CD4-positive, CD25-positive, alpha-beta regulatory T cell (primary cell): ENCODE measurements at places on chromosomes 2 and 18. TPM values are rescaled to one million over a fixed set of nuclear protein-coding genes. Genes with fewer than 3 reads are reported as not detected.

DNA sequence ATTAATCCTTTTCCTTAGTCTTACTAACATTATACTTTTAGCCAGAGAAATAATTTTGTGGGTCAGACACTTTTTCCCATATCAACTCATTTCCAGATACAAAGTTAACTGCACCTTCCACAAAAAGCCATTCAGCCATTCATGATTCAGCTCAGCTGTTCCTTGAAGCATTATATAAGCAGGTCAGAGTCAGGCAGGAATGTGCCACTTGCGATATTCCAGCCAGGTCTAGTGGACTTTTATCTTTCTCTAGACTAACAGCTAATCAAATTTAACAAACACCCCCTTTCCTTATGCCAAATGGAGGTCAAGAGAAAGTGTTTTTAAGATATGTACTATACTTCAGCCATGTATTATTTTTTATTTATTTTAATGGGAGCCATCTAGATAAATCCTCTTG, 75.6 kb upstream of the EPB41L3 start:
- H3K36me3 ChIP-seq, result no peaks in the 10 kb centered on the region
- no peak for DNase-seq
- no peak overlapping the region for H3K27ac ChIP-seq
- no peaks in the 10 kb centered on the region for H3K4me1 ChIP-seq

GRCh38 chr2:166665991-166666940, 172.2 kb upstream of the SCN7A start:
- H3K27me3 ChIP-seq, result no peaks in the 10 kb centered on the region
- no peaks in the 10 kb centered on the region for H3K4me1 ChIP-seq

The DNAJC27 gene
- total RNA-seq, result 14.6 TPM

GRCh38 chr18:74493689-74494088, 2.5 kb upstream of the CNDP2 start:
- no peaks in the 10 kb centered on the region for H3K36me3 ChIP-seq
- no peaks in the 10 kb centered on the region for H3K27me3 ChIP-seq
- H3K27ac ChIP-seq, result peak overlapping the region; percentile 94
- peaks cover 30% of the 10 kb centered on the region for H3K4me1 ChIP-seq
- DNase-seq, result peak; percentile 42

- no peaks in the 10 kb centered on the region for H3K4me1 ChIP-seq
- no peak overlapping the region for H3K27ac ChIP-seq
- H3K27me3 ChIP-seq, result no peaks in the 10 kb centered on the region
These were observed 283.3 kb downstream of the SLC8A1 start for GRCh38 chr2:40168546-40168945.

The ARHGAP15 gene
- 261 TPM for total RNA-seq

DNA sequence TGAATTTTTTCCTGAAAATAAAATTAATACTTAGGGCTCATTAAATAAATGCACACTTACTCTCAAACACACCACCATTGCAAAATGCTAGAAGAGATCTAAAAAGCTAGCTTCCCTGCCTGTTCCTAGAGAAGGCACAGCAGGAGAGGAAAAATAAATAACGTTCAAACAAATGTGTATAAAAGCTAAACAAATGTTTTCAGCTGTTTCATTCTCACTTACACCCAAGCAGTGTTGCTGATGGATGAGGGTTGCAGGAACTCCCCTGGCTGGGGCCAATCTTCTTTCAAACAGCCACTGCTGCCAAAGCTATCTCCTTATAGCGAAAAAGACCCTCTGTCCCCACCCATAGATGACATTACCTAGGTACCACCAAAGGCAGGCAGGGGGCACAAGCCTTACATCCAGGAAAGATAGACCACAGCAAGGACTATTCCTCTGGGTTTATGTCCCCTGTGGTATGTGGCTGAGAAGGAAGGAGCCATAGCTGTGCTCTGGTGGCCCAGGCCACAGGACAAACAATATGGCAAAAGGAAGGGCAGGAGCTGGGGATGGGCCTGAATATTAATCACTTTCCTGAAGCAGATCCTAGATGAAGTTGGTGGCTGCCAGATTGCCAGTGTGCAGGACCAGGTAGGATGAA, 214.6 kb downstream of the TTC32 start:
- H3K27me3 ChIP-seq, result no peaks in the 10 kb centered on the region
- H3K4me1 ChIP-seq, result no peaks in the 10 kb centered on the region
- no peak overlapping the region for H3K27ac ChIP-seq

DNA sequence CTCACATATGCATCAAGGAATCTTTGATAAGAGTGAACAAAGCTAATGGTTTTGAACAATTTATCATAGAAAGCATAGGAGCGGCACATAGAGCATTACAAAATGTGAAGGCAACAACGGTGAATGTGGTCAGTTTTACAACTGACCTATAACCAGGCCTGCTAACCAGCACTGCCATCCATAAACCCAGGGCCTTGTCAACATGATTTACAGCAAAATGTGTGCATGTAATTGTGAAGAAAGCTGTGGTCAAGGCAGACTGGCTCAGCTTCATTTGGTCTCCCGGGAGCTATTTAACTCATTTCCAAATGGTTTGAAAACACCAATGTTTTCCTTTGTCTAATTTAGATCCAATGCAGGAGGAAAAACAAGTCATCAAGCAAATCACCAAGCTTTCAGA, 119.8 kb downstream of the DHRS9 start:
- H3K27me3 ChIP-seq, result no peaks in the 10 kb centered on the region
- H3K27ac ChIP-seq, result no peak overlapping the region
- DNase-seq, result no peak

- no peak for DNase-seq
- no peak overlapping the region for H3K4me3 ChIP-seq
- no peaks in the 10 kb centered on the region for H3K4me1 ChIP-seq
- no peaks in the 10 kb centered on the region for H3K36me3 ChIP-seq
These were observed 71.4 kb downstream of the MARCHF4 start for GRCh38 chr2:216300906-216301305.

The USP14 gene
- total RNA-seq, result 41.1 TPM

The KCTD18 gene
- total RNA-seq, result 18.2 TPM

- H3K4me1 ChIP-seq, result no peaks in the 10 kb centered on the region
- peaks cover 2% of the 10 kb centered on the region for H3K27me3 ChIP-seq
- DNase-seq, result no peak
- H3K36me3 ChIP-seq, result no peaks in the 10 kb centered on the region
- no peak overlapping the region for H3K4me3 ChIP-seq
These were observed 195.9 kb downstream of the SH3RF3 start for GRCh38 chr2:109324861-109325260.
